Thoracic aorta endothelial cell (primary cell): ENCODE measurements at places on chromosomes 4 and X. TPM values are rescaled to one million over a fixed set of nuclear protein-coding genes. Genes with fewer than 3 reads are reported as not detected.

Gene SLC25A4
- 7.3 and 12.2 TPM in 2 replicates for total RNA-seq

Gene ACE2
- total RNA-seq, result not detected in 2 replicates

Gene CCSER1
- 1.6 and 2.2 TPM in 2 replicates for total RNA-seq

Gene PCSK1N
- total RNA-seq, result not detected in 2 replicates

Gene PCDH7
- total RNA-seq, result 27.7 and 39.3 TPM in 2 replicates

Gene PRSS12
- total RNA-seq, result 0.40 and 3.8 TPM in 2 replicates

Gene SPP1
- total RNA-seq, result not detected in 2 replicates

Gene USP51
- 1.1 and 1.5 TPM in 2 replicates for total RNA-seq

Gene EPHA5
- total RNA-seq, result not detected in 2 replicates

Gene SLIT2
- 34.7 and 54.1 TPM in 2 replicates for total RNA-seq

Gene MAGEA12
- total RNA-seq, result not detected in 2 replicates

Gene SFRP2
- total RNA-seq, result not detected in 2 replicates

Gene FATE1
- total RNA-seq, result not detected in 2 replicates

Gene TREX2
- 1.0 and 1.2 TPM in 2 replicates for total RNA-seq

Gene REPS2
- total RNA-seq, result 4.4 and 6.5 TPM in 2 replicates

Gene NDUFB11
- total RNA-seq, result 49.0 and 49.5 TPM in 2 replicates

Gene GYPB
- not detected in 2 replicates for total RNA-seq

Gene BEX2
- total RNA-seq, result 0.27 and 0.29 TPM in 2 replicates

Gene UGT8
- not detected in 2 replicates for total RNA-seq

Gene SCRG1
- total RNA-seq, result under 0.01 and 0.07 TPM in 2 replicates

Gene NUDT9
- total RNA-seq, result 18.0 and 21.0 TPM in 2 replicates

Gene HAND2
- total RNA-seq, result 13.7 TPM in 1 of 2 replicates, not detected in the other

Gene SRPX2
- total RNA-seq, result 109 and 143 TPM in 2 replicates

Gene DNAAF6
- not detected in 2 replicates for total RNA-seq

Gene ZCCHC18
- 1.7 and 2.3 TPM in 2 replicates for total RNA-seq

Gene SPARCL1
- 0.22 TPM in 1 of 2 replicates, not detected in the other for total RNA-seq

Gene ERVMER34-1
- not detected in 2 replicates for total RNA-seq

Gene MMRN1
- 891 and 1,074 TPM in 2 replicates for total RNA-seq

Gene SLC4A4
- total RNA-seq, result 0.13 and 0.29 TPM in 2 replicates

Gene AR
- 6.6 and 12.4 TPM in 2 replicates for total RNA-seq

Gene LRRC66
- 0.29 and 0.93 TPM in 2 replicates for total RNA-seq

Gene EOLA1
- 11.8 and 12.1 TPM in 2 replicates for total RNA-seq

Gene ZNF157
- under 0.01 TPM in 1 of 2 replicates, not detected in the other for total RNA-seq
